Right renal pelvis (tissue), 4 donors: ENCODE measurements at places on chromosomes 4 and X. TPM values are rescaled to one million over a fixed set of nuclear protein-coding genes. Genes with fewer than 3 reads are reported as not detected.

DNA sequence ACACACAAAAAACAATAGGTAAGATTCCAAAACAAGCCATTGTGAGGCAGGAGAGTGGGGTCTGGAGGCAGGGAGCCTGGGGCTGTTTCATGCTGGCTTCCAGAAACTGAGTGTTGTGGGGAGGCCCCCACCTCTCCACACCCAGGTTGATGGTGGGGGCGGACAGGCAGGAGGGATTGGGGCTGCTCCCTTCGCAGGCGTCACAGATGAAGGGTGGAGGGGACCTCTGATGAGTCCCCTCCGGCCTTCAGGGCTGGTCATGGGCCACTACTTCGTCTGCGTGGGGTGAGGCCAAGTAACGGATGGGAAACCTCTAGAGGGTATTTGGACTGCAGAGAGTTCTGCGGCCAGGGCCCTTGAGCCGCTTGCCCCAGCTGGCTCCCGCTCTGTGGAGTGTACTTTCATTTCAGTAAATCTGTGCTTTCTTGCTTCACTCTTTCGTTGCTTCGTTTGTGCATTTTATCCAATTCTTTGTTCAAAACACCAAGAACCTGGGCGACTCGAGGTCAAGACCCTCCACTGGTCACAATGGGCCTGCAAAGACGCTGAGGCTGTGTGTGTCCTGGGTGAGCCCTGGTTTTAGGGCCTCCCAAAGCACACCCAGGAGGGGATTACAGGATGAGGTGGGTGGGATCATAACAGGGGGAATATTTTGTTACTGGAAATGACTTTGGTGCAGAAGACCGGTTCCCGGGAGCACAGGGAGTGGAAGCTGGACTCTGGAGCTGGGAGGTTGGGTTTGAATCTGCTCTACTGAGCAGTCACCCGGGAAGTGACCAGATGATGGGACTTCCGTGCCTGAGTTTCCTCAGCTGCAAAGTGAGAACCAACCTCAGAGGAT is 83.7 kb upstream of the ADRA2C start:
- DNase-seq: no peak

GRCh38 chr4:177964061-177964460 is 521.8 kb upstream of the AGA start:
- DNase-seq: no peak

GATA1 gene
- 1.0 TPM for polyA plus RNA-seq

C4orf46 gene
- 24.4 TPM for polyA plus RNA-seq

FABP2 gene
- 1.2 TPM for polyA plus RNA-seq
